ENCODE measurements at places on chromosomes 3 and 15.
A peak's percentile ranks its signal among the peaks of the same experiment; 100 is the strongest.

GRCh38 chr3:99875929-99876841 lies 58.5 kb downstream of the CMSS1 start:
- peak; percentile 52 for DNase-seq

- DNase-seq: no peak
Observed at GRCh38 chr3:102599819-102600576, 165.2 kb downstream of the ZPLD1 start.

DNA sequence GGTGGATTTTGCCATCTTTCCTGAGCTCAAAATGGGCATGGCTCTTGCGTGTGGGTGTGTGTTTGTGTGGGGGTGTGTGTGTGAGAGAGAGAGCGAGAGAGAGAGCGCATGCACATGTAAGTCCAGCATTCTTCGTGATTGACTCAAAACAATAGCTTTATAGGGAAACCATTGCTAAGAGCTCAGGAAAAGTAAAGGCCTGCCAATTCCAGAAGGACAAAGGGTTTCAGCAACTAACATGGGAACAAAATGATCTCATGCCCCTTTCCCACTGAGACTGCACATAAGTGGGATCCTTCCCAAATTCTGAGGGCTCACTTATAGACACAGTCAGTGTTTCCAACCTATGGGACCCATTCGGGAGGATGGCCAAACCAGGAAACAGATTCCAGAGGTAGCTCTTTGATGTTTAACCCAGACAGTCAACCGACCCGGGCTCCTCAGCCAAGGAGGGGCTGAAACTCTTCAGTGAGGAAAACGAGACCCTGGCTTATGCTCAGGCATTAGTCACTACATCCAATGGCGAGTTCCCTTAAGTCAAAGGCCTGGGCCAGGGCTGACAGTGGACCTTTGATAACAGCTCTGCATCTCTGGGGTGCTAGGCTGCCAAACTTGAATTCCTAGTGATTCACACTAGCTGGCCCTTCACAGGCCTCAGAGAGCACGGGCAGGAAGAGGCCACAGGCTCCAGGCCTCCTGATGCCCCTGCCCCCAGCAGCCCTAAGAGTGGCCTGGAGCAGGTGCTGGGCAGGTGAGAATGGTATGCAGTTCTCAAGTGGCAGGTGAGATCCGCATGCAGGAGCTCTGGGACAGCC lies 305.0 kb upstream of the C2CD4B start:
- DNase-seq: no peak

DNA sequence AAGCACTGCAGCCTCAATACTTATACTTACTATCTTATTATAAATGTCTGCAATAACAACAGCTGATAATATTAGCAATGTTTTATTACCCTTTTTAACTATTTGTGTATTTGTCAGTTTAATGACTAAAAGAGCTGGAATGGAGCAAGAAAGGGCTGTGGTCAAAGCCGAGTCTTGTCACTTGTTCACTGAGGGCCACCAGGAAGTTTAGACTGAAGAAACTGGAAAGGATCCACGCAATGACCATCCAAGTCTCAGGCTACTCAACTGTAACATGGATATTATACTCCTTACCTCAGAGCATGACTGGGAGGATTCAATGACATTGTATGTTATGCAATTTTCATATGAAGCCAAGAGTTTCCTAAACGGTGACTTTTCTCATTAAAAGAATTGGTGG lies 90.4 kb downstream of the TJP1 start:
- DNase-seq: no peak

DNA sequence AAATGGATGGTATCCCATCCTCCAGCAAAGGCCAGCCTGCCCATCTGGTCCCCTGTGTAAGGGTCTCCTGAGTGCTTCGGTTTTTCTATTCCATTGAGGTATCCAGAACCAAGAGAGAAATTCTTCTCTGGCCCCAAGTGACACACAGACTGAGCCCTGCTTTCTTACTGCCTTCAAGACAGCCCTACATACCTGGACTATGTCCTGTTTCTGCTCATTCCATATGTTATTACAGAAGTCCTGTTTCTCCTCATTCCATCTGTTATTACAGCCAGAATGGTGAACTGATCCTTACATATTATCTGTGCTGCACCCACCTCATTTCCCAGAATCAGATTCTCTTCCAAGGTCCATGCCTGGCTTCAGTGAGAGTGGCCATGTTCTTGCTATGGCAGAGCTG lies 115.2 kb downstream of the DCLK3 start:
- no peak for DNase-seq

DNA sequence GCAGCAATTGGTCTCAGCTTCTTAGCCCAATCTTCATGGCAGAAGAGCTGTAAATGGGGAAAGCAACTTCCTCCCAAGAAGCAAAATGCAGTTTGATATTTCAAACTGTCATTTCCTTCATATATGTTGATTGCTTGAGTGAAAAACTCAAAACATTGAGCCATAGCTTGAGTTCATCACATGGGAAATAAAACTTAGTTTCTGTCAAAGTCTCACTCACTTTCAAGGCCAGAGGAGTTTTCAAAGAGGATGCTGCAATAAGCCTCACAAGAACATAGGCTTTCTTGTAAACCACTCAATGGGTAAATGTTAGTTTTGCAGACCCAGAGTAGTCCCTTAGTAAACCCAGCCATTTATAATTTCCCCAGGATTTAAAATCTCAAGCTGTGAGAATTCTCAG lies 29.1 kb upstream of the SUCLG2 start:
- no peak for DNase-seq

GRCh38 chr3:186538779-186539178 lies 5.4 kb downstream of the CRYGS start:
- no peak for DNase-seq

DNA sequence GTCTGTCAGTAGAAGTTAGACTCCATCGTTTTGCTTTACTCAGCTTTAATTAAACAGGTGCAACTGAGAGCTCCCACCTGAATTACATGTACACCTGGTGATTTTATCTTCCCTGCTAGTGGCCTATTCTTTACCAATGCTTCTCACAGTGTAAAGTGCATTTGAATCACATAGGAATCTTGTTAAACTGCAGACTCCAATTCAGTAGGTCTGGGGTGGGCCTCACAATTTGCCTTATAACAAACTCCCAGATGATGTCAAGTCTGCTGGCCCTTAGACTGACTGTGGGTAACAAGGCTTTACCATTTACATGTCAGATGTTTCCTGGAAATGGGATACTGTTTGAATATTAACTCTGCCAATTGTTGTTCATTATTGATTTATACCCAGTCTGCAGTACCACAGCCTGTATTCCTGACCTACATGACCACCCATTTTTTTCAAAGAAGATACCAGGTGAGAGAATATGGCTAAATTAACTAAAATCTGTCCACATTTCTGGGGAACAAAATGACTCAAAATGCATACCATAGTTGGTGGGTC lies 37.2 kb downstream of the CMSS1 start:
- no peak for DNase-seq

DNA sequence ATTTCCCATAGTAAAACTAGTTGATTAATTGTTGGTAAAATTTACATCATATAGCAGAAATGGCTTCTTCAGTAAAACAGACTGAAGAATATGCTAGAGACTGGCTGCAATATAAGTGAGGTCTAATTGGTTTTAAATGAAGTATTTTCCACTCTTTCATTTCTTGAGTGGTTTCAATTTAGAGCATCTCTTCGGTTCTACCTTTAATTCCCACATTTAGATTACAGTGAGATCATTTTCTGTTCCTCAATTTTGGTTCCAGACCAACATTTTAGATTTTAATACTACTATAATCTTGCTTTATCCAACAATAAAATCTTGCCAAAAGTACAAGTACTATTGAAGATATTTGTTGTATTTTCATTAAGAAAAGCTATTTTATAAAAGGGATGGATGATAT lies 1.0 kb upstream of the LRCH3 start:
- DNase-seq: no peak

- no peak for DNase-seq
Observed at GRCh38 chr3:195209083-195209846, 61.7 kb downstream of the XXYLT1 start.

DNA sequence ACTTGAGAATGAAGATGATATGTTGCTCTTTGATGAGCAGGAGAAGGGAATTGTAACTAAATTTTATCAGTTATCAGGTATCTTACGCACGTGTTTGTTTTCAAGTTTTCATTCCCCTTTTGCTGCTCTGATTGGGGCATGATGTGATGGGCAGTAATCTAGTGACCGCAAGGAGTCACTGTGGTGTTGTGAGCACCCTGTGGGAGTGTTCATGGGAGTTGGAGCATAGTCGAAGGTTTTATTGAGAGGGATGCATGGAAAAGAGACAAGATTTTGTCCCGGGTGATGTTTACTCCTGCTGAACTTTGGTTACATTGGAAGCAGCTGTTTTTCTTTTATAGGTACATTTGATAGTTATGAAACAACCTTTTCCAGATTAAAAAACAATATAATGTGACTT lies 2.1 kb downstream of the FAN1 start:
- no peak for DNase-seq

DNA sequence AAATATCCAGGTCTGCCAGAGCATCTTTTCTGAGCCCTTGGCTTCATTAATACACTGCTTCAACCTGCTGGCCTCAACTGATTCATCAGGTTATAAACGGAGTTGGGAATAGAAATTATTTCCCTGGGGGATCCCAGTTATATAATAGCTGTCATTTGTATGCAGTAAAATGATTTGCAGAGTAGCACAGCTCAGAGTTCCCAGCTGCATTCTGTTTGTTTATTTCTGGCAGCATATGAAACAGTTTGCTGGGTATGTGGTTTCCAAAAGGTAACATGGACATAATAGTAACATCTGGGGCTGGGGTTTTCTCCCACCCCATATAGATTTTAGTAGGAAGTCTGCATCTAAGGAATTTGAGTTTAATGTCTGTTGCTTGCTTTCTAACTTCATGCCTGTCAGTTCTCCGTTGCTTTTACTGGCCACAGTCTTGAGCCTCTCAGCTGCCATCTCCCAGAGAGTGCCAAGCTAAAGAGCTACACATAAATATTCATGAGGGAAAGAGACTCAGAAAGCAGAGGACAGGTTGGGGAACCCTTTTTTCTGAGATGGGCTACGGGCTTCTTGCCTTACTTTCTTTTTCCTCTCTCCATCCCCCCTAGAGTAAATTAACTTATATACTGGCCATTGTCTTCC lies 124.6 kb downstream of the TMEM108 start:
- DNase-seq: no peak

- no peak for DNase-seq
Observed at GRCh38 chr15:43517354-43518196, at the start of gene MAP1A. Gene MAP1A (plus strand): TSS chr15:43517608. CDS start chr15:43521474, 3,866 bp downstream.

DNA sequence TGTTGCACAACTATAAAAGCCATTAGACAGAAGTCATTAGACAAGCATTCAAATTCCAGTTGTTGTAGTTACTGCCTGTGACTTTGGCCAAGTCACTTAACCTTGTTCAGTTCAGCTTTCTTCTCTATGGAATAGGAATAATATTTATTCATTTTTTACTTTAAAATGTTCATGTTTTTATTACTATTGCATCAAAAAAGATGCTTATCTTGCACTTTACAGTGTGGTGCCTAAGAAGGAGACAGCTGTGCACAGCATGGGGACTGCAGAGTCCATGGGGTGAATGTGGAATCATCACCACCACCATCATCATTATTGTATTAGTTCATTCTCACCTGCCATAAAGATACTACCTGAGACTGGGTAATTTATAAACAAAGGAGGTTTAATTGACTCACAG lies 504.2 kb downstream of the SOX2 start:
- DNase-seq: no peak
